HTR-8/SVneo (cell line): ENCODE measurements at places on chromosomes 7 and 10.

GRCh38 chr7:157717211-157718174, 380.7 kb downstream of the DNAJB6 start:
- DNase-seq: no peak

DNA sequence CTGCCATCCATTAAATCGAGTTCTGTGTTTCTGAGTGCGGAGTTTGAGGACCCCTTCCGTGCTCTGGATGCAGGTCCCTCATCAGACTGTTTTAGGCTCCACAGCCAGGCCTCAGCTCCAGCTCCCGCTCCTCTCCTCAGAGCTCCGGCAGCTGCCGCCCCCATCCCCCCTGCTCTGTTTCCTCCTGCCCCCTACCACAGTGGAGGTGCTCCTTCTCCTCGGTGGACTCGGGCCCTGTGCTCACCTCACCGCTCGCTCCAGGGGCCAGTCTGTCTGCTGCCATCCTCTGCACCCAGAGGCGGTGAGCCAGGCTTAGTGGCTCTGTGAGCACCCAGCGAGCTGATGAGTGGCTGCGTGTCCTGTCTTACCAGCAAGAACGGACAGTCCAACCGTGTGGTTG, 21.4 kb upstream of the PRKAR1B start:
- DNase-seq: no peak

DNA sequence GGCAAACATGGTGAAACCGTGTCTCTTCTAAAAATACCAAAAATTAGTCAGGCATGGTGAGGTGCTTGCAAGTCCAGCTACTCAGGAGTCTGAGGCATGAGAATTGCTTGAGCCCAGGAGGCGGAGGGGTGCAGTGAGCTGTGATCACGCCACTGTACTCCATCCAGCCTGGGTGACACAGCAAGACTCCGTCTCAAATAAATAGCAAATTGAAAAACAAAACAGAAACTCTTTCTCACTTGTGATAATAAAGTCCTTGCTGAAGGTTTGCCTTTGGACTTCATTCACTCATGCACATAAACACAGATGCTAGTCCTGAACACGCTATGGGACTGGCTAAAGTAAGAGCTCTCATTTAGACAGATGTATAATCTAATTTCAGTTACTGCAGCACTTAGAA, 37.6 kb downstream of the ANK3 start:
- DNase-seq: no peak

DNA sequence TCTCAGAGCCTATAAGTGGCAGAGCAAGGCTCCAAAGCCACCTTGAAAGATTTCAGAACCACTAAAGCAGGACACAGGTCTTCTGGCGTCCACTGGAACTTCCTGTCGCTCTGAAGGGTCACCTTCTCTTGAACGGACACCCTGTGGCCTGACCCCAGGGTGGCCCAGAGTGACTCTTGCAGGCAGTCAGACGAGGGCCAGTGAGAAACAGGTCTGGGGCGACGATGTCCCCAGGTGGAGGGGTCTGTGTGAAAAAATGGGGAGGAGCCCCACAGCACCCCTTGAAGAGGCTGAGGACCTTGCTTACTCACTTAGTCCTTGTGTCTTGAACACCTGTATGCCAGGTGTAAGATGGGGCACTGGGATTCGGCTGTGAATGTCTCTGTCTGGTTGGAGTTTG, 946 bp upstream of the RASGEF1A start:
- DNase-seq: no peak

DNA sequence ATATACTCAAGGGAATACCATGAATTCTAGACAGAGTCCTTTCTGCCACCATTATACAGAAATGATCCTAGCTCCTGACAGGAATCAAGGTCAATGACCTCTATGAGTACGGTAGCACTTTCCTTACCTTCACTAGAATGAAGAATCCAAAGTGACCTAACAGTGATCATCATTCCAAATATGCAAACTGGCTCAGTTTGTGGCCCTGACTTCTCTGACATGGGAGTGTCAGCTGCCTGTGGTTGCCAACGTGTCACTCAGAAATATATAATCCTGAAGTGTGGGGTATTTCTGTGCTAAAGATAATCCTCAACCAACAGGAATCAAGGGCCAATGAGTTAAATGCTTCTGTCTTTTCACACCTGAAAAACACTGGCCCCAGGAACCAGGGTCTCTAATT, 45.7 kb downstream of the COPG2 start:
- DNase-seq: no peak

GRCh38 chr7:149624006-149624405, 126.4 kb upstream of the ZNF746 start:
- DNase-seq: peak; percentile 13

DNA sequence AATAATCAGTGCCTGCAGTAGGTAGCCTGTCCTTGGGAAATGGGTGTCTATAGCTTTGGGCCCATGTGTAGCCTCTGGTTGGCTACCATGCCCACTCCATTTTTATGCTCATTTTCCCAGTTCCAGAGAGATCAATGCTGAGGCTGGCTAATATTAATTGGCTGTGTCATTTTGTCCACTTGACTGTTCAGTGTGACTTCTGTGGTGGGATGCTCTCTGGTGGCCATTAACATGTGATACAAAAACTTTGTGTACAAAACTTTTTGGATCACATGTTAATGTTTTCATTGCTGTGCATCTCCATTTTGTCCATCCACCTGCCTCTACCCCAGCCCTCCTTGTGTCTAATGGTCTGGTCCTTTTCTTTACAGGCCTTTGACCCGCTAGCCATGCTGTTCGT, 22.7 kb downstream of the VIM start:
- no peak for DNase-seq

DNA sequence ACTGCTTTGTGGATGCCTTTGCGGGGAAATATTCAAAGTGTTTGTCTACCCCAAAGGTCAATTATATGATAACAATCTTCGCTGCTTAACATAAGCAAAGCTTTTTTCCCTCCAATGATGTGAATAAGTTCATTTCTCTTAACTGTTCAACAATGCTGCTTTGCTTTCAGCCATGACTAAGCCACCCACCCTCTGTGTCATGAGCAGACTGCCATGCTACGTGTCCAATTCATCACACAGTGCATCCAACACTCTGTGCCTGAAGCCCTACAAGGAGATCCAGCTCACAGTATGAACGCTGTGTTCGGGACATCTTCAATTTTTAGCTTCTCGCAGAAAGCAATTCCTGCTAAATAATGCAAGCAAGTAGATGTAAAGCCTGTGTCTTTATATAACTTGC, 5.7 kb upstream of the TAS2R40 start:
- no peak for DNase-seq

- DNase-seq: peak; percentile 37
Observed at GRCh38 chr7:100745184-100745583, 11.8 kb downstream of the ZAN start.

DNA sequence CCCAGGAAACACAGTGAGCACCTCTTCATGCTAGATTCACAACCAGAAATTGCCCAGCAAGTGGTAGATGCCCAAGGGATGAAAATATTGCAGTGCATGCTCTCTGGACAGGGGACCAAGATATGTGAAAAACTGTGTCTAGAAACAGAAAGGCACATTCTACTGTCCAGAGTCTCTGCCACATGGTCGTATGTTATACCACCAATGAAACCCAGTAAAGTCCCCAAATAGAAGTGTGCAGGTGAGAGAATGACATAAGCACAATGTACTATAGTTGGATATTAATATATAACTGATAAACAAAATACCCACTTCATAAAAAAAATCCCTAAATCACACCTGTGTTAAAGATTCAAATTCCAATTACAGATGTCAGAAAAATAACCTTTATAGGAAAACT, 43.8 kb downstream of the RASGEF1A start:
- no peak for DNase-seq

GRCh38 chr10:102431452-102432124, 786 bp downstream of the CUEDC2 start:
- no peak for DNase-seq

DNA sequence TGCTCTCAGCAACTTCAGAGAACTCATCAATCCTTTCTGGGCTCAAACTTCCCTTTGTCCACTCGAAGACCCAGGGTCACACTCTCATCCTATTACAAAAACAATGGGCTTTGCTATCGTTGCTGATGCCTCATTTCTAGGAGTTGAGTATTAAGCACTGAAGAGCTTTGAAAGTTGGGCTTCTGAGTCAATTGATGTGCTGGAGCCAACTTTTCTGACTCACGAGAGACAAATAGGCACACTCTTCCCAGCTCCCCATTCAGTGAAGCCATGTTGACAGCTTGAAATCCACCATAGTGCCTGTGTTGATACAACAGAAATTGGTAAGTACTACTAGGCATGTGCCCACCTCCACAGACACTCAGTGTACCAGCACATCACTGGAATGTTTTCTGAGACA, 97.5 kb upstream of the PRSS58 start:
- no peak for DNase-seq

GRCh38 chr7:96235281-96235680, 86.6 kb downstream of the SLC25A13 start:
- no peak for DNase-seq

- DNase-seq: no peak
Observed at GRCh38 chr10:95767884-95768556, 12.1 kb downstream of the ENTPD1 start.

- DNase-seq: no peak
Observed at GRCh38 chr10:12556039-12556438, 206.7 kb downstream of the CAMK1D start.

DNA sequence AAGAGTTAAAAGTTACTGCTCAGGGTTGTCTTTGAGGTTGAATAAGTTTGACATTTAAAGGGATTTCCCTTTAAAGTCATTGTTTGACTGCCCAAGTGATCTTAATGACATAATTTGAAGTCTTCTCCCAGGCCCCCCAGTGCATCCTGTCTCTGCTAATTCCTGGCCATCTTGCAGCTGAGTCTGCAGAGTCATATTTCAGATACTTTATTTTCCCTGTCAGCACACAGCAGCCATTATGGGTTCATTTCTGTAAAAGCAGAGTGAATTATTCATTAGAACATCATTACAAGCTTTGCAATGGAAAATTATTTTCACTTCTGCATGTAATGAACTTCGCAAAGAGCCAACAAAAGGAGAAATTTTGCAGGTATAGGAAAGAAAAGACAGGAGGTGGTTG, 536.6 kb downstream of the GALNT17 start:
- DNase-seq: no peak

DNA sequence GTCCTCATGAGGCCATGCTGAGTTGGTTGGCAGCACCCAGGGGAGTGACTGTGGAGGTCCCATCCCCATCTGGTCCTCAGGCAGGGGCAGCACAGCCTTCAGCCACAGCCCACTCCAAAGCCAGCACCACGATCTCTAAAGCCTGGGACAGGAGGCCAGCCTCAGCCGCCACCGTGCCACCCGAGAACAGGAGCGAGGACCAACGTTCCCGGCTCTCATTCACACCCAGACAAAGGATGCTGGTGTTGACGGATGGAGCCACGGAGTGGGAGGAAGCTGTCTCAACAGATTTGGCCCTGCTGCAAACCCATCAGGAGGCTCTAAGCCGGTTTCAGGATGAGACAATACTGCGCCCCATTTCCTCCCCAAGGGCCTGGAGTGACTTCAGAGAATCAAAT, 42.7 kb upstream of the PPP2R2D start:
- no peak for DNase-seq
